Ureter (tissue), 1 donor: ENCODE measurements at places on chromosomes 16 and 17. TPM values are rescaled to one million over a fixed set of nuclear protein-coding genes. Genes with fewer than 3 reads are reported as not detected.

DNA sequence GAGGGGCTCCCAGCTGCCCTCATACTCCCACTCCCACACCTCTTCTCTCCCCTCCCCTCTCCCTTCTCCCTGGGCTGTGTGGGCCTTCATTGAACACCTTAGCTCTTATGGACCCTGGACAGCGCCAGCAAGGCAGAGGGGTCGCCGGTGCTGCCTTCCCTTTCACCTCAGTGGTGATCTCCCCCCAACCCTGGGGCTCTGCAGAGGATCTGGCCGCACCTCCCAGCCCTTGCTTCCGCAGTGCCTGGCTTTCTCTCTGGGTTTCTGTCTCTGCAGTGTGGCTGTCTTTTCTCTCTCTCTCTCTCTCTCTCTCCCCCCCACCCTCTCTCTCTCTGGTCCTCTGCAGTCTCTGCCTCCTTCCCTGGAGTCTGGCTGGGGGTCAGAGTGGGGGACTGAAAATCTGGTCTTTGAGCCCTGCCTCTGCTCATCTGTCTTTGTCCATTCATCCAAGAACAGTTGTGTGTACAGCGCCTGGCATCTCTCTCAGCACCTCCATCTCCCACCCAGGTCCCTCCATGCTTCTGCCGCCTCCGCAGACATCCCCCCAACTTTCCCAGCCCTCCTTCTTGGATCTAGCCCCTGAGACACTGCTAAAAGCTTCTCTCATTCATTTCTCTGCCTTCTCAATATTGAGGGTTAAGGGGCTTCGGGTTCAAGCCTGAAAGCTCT is 1.1 kb downstream of the SEZ6L2 start:
- DNase-seq = no peak

DNA sequence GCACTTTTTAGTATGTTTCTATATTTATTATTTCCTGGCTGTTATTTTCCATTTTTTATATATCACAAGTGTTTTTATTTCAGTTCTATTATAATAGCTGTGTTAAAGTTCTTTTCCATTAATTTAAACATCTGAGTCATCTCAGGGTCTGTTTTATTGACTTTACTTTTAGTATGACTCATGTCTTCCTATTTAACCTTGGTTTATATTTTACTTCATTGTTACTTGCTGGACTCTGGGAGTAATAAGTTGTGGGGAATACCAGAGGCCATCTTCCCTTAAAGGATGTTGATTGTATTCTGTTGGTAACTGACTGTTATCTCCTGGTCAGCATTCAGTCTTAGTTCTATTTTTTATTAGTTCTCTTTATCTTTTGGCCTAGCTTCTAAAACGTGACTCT is 1508.2 kb downstream of the CDH11 start:
- no peak for DNase-seq

DNA sequence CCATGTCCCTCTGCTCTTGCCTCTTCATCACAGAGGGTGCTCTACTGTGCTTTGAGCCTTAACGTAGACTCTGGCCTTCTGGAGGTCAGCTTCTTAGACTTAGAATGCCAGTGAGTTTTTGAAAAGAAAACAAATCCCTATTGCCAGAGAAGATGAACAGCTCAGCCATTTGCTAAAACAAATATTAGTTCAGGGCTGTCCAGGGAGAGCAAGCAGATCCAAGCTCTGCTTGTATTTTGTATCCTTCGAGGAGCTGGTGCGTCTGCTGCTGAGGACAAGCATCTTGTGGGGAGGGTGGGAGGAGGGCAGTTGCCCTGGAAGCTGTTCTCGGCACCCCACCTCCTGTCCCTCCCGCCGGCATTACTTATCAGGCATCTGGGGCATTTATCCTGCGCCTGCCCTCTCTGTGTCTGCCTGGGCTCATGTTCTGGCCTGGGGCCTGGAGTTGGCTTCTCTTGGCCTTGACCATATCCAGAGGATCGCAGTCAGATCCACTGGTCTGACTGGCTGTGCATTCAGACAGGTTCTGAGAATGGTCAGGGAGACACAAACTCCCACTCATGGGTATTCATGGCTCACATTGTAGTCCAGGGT is 173.1 kb upstream of the NLRP1 start:
- DNase-seq = no peak

DNA sequence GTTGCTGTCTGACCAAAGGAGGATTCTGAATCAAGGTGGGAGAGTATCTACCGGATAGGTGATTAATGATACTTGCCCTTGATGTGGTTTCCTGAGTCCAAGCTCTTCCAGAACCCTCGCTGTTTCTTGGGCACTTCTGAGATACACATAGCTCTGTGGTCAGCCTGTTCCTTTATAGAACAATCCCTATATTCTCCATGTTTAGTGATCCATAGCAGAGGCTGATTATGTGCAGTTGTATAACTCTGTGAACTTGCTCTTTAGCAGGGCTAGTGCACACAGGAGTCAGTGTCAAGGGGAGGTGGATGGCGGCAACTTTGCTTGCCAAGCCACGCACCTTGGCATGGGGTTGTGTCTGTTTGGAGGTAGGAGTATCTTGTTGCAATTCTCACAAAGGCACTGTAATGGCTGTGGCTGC is 36.1 kb downstream of the ARL4D start:
- DNase-seq = no peak

DNA sequence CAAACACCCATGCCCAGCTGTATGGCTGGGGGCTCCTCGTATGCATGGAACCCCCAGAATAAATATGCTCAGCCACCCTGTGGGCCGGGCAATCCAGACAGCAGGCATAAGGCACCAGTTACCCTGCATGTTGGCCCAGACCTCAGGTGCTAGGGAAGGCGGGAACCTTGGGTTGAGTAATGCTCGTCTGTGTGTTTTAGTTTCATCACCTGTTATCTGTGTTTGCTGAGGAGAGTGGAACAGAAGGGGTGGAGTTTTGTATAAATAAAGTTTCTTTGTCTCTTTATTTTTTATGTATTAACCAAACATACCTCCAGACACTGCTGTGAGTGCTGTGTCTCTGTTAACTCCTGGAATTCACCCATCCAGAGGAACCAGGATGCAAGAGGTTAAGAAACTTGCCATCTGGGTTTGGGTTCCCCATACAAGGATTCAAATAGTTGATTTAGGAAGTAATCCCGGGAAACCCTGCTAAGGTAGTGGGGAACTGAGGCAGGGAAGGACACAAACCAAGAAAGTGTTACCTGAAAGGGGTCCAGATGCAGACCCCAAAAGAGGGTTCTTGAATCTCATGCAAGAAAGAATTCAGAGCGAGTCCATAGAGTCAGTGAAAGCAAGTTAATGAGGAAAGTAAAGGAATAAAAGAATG is 37.4 kb upstream of the IL21R start:
- DNase-seq = no peak

The DPEP3 gene
- total RNA-seq = not detected

The TBC1D3L gene
- total RNA-seq = 30.4 TPM

The NPW gene
- not detected for total RNA-seq
